Gastroesophageal sphincter (tissue), 4 donors: ENCODE measurements at places on chromosomes 16 and 17.
A peak's percentile ranks its signal among the peaks of the same experiment; 100 is the strongest.

DNA sequence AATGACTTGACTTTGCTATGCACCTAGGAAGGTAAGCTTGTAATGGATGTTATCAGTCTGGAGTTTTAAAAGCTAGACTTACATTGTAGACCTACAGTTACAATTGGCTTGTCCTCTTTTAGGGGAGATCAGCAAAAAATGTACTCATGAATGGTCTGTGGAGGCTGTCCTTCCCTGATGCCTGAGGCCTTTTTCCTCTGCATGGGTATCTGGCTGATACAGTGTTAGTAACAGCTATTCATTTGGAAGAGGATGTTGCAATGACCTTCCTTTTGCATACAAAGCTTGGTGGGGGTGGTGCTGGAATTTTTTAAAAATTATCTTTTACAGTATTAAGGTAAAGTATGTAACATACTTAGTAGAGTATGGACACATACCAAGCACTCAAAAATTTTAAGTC is 525.5 kb downstream of the KIF2B start:
- no peak for ATAC-seq

- no peak for ATAC-seq
Observed at GRCh38 chr16:27515874-27516353, 33.8 kb downstream of the GTF3C1 start.

DNA sequence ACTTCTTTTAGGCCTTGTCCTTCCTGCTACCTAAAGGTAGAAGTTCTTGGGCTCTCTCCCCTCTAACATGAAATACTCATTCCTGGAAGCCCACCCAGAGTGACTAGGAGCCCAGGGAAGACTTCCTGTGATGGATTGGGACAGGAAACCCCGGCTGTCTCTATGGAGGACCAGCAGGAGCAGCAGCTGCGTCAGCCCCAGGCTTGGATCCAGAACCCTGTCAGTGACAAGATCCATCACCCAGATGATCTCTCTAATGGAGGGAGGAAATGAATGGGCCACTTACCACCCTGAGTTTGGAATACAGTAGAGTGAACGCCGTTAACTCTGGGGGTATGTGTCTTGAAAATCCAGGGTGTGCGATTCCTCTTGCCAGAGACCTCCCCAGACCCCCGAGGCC is 195.7 kb upstream of the WSCD1 start:
- ATAC-seq, result no peak

GRCh38 chr17:77475016-77475976 is 334.5 kb downstream of the SEC14L1 start:
- ATAC-seq, result no peak

GRCh38 chr16:70561623-70562022 is 38.0 kb downstream of the SF3B3 start:
- no peak for ATAC-seq

DNA sequence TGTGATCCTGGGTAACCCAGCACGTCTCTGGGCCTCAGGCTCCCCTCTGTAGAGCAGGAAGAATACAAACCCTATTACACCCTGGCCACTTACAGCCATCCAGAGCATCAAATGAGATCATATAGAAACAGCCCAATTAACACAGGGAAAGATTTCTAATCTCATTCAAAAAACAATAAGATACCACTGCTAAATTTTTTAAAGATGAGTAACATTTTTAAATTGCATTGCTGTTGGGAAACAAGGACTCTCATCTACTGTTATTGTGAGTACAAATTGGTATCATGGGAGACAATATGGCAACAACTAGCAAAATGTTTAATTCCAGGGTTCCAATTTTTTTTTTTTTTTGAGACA is 41.1 kb downstream of the SRL start:
- ATAC-seq, result no peak

GRCh38 chr17:79280866-79281572 is 206.4 kb downstream of the ENGASE start:
- no peak for ATAC-seq

GRCh38 chr17:2393954-2394749 is 6.7 kb downstream of the MNT start:
- no peak for ATAC-seq

DNA sequence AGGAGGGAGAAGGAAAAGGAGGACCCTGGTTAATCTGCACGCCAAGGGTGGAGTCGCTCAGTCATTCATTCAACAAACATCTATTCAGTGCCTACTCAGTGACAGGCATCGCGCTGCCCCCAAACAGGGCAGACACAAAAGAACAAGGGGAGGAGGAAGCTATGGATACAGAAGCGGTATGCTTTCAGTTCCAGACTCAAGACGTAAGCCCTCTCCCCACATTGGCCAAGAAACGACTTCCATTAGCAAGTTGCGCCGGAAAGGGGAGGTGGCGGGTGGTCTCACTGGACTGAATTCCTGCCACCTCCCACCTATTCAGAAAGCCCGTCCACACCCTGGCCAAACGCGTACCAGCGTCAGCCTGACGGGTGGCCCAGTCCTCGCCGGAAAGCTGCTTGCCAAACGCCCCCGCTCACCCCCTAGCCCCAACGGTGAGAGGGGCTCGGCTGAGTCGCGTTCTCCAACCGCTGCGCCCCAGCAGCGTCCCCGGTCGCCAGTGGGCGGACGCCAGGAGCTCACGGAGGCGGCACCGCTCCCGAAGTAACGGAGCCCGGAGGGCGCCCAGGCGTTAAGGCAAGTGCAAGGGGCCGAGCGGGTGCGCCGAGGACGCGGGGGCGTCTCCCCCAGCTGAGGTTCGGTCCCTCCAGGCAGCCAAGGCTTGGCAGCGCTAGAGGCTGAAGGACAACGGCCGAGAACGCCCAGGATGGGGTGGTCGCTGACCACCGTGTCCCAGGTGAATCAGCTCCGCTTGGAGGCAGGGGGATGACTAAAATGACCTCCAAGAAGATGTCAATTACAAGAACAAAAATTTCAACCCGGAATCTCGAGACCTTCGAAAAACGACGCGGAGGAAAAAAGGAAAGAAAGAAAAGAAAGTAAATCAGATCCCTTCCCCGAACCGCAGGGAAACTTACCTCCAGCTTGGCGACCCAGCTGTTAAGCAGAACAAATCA is 470.7 kb downstream of the SOX9 start:
- no peak for ATAC-seq

DNA sequence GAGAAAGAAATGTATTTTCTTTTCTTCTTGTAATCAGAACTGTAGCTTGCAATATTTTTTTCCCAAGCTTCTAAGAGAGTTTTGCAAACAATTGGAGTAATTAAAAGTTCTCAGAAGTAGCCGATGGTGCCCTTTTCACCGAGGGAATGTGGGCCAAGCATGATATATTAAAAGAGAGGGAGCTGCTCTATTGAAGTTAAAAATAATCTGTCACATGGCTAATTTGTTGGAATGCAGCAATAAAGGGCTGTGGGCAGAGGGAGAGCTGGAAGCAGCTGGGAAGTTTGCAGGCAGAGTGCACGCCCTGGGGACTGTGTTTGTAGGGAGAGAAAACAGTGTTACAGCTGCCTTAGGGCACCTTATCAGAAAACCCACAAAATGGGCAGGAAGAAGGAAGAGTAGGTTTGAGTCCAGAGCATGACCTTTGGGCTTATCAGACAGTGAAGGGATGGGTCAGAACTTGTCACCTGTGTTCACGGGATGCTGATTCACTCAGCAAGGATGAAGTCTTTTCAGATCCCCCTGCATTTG is 18.5 kb upstream of the TERF2 start:
- peak; percentile 51 for ATAC-seq

DNA sequence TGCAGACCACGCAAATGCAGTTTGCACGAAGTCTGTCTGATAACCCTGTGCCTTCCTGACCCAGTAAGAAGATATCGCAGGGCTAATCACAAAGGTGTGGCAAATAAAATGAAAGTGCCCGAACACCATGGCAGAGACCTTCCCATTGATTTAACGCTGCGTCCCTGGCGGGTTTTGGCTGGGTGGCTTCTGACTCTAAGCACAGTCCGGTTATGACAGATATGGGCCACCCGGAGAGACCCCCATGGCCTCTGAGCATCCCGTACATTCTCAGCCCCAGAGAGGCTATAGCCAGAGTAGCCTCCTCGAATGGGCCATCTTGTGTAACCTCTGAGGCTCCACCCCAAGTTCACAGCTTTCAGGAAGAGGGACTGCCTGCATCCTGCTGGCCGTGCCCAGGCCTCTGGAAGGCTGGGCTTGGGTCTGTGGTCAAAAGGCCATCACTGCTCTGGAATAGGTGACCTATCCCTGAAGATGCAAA is 5.5 kb downstream of the FOXC2 start:
- no peak for ATAC-seq

GRCh38 chr16:84322749-84323148 is 28.1 kb downstream of the WFDC1 start:
- no peak for ATAC-seq

DNA sequence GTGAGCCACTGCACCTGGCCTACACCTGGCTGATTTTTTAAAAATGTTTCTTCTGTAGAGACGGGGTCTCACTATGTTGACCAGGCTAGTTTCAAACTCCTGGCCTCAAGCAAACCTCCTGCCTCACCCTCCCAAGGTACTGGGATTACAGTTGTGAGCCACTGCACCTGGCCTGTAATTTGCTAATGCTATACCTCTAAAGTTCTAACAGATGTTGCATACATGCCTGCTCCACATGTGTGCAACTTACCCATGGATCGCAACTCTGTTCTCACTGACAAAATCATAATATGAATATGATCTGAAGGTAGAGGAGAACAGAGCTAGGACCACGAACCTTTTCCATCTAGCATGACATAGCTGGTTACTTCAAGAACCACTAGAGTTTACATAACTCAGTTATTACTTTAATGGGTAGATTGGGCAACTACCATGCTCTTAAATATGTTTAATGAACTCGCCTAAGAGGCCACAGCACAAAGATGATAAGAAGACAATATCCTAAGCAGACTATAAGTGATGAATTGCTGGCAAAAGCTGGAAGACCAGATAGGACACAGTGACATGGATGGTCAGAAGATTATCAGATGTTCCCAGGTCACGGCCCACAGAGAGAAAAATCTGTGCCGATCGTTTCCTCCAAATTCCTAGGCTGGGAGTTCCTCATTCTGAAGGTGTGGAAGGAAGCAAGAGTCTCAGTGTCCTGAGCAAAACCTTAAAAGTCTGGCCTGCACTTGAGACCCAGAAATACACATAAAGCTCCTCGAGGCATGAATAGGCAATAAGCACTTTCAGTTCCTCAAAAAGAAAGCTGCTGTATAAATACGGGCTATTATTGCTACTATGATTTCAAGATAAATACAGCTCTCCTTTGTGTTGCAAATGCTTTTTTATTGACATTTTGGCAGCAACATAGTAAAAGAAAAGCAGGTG is 53.6 kb upstream of the ICAM2 start:
- ATAC-seq, result peak; percentile 23

GRCh38 chr16:49085686-49086085 is 196.0 kb downstream of the CBLN1 start:
- no peak for ATAC-seq

DNA sequence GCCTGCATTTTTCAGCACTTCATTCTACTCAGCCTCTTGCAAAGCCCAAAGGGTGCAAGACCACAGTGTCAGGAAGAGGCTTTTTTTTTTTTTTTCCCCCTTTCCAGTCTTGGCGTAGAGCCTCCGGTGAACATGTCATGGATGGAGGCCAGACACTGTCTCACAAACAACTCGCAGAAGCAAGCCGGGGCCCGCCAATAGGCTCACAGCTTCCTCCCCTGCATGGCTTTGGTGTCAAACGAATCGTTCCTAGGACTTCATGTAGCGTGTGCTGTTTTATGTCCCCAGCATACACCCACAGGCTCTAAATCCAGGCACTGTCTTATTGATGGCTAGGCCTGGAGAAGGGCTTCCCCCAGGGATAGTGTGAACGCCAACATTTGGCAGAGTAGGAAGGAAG is 457.7 kb upstream of the MAF start:
- ATAC-seq, result peak; percentile 50

GRCh38 chr16:4663777-4664465 is 29.4 kb upstream of the NUDT16L1 start:
- peak; percentile 23 for ATAC-seq

DNA sequence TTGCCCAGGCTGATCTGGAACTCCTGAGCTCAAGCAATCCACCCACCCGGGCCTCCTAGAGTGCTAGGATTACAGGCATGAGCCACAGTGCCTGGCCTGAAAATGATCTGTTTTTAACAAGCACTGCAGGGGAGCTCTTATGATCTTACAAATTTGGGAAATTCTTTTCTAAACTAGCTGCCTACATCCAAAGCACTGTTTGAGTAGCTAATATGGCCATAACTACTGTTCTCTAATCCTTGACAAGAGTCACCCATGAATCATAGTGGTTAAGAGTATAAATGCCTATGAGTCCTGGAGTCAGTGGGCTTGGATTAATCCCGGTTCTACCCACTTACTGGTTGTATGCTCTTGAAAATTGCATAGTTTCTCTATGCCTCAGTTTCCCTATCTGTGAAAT is 1.4 kb upstream of the CPPED1 start:
- no peak for ATAC-seq

- no peak for ATAC-seq
Observed at GRCh38 chr17:7886227-7887037, 2.2 kb upstream of the CHD3 start.

DNA sequence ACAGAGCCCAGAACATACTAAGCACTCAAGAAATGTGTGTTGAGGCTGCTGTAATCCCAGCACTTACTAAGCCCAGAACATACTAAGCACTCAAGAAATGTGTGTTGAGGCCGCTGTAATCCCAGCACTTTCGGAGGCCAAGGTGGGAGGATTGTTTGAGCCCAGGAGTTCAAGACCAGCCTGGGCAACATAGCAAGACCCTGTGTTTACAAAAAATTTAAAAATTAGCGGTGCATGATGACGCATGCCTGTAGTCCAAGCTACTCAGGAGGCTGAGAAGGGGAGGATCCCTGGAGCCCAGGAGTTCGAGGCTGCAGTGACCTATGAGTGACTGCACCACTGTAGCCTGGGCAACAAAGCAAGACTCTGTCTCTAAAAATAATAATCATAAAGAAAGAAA is 6.7 kb upstream of the ZDHHC1 start:
- ATAC-seq, result no peak

DNA sequence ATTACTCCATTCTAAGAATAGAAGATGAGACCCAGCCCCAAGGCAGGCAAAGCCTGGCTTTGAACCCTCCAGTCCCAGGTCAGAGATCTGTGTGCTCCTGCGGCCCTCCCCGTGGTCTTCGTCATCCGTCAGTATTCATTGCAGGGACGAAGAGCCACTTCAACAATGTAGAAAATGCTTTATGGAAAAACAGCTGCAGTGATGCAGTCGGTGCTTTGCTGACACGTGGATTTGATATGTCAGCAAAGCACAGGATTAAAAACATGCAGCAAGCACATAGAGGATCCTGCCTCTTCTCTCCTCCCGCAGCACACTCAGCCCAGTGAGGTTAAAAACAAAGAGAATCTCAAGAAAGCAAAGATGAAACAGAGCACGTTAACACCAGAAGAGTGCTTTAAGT is 117.1 kb upstream of the AXIN2 start:
- no peak for ATAC-seq

- ATAC-seq, result no peak
Observed at GRCh38 chr17:53353919-53354351, 468.8 kb upstream of the KIF2B start.
